SIG-M5 (cell line): ENCODE measurements at places on chromosomes 7 and 10.

DNA sequence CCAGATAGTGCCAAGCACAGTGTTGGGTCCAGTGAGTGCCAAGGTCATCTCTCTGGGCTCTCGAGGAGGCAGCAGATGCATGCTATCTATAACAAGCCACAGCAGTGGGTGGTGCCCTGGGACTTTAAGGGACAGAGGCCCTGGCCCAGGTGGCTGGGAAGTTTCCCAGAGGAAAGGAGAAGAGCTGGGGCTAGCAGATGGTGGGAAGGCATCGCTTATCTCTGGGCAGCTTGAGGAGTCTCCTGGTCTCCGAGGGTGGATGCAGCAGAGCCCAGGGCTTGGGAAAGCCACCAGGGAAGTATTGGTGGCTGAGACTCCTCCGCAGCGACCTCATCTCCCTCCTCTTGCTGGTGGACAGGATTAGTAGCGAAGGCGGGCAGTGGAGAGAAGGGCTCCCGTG is 63.4 kb upstream of the LRRC4 start:
- no peak for DNase-seq

- DNase-seq = no peak
Measured at GRCh38 chr10:34089253-34089652, 725.8 kb downstream of the PARD3 start.

GRCh38 chr7:11168650-11169170 is 195.0 kb downstream of the PHF14 start:
- DNase-seq = no peak

DNA sequence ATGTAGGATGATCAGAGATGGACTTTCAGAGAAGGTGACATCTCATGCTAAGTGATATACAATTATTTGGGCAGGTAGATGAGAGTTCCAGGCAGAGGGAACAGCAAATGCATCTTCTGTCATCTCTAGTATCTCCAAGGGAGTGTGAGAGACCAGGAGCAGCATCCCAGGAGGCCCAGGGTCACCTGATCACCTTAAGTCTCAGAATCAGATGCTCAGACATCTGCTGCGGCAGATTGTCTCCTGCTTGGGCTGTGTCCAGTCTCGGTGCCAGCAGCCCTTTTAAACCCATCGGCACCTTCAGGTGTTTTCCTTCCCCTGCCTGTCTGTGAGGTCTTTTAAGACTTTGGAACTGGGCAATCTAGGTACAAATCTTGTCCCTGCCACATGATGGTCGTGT is 690.6 kb downstream of the LRMDA start:
- no peak for DNase-seq

DNA sequence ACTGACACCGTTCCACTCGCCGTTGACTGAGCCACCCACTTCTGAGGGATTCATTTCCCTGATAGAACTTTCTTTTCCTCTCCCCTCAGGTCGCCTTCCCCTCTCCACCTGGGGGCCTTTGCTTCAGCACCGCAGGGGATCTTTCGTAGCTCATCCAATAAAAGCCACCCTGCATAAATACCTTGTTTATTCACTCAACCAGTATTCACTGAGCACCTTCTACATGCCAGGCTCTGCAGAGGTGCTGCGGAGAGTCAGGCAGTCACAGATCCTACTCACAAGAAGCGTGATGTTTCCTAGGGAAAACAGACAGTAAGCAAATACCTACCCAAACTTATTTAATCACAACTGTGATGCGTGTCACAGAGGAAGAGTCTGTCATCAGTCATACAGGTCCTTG is 127.7 kb downstream of the TEX36 start:
- no peak for DNase-seq

GRCh38 chr10:106711313-106711906 is 453.1 kb downstream of the SORCS1 start:
- no peak for DNase-seq

DNA sequence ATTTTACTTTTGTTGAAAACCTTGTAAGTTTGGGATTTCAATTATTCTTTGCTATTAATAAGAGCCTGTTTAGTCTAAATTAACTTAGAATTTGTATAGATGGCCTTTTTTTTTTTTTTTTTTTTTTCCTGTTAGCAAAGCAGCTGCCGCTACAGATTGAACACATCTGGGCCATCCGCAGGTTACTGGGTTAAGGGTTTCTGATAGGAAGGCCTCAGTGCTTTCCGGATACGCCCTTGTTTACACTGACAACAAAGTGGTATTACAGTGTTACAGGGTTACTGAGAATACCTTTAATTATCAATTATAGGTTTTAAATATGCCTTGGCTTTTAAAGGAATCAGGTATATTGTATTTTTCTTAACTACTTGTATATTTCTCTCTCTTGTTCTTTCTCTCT is 76.8 kb downstream of the PTN start:
- no peak for DNase-seq

DNA sequence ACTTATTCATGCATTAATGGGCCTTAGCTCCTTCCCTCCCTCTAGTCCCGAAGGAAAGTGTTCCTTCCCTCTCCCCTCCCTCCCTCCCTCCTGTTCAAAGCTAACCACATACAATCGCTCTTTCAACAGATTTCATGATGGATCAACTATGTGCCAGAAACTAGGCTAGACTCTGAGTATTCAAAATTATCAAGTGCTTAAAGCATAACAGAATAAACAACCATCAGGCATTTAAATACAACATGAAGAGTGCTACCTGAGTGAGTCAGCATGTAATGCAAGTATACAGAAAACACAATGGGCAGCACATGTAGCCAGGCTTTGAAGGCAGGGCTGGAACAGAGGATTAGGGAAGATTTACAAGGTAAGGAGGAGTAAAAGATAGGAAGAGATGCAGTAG is 11.3 kb downstream of the CHCHD3 start:
- DNase-seq = no peak

DNA sequence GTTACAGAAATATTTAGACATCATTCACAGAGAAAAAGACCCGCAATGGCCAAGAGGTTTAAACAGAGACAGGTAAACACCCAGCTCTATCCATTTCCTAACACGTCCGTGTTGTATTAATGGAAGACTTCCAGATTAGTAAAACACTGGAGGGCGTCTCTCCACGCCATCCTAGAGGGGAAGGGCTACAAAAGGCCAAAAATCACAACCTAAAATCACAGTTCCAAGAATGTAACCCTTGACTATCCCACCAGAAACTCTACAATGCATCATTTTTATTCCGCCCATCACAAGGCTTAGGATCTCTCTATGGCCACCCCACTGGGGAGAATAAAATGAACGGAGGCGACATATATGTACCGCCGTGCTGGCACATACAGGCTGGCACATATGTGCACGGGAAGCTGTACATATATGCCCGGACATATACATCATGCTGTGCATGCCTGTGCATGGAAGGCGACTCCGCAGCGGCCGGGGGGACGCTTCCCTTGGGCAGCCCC is 734 bp downstream of the PCLO start:
- no peak for DNase-seq

DNA sequence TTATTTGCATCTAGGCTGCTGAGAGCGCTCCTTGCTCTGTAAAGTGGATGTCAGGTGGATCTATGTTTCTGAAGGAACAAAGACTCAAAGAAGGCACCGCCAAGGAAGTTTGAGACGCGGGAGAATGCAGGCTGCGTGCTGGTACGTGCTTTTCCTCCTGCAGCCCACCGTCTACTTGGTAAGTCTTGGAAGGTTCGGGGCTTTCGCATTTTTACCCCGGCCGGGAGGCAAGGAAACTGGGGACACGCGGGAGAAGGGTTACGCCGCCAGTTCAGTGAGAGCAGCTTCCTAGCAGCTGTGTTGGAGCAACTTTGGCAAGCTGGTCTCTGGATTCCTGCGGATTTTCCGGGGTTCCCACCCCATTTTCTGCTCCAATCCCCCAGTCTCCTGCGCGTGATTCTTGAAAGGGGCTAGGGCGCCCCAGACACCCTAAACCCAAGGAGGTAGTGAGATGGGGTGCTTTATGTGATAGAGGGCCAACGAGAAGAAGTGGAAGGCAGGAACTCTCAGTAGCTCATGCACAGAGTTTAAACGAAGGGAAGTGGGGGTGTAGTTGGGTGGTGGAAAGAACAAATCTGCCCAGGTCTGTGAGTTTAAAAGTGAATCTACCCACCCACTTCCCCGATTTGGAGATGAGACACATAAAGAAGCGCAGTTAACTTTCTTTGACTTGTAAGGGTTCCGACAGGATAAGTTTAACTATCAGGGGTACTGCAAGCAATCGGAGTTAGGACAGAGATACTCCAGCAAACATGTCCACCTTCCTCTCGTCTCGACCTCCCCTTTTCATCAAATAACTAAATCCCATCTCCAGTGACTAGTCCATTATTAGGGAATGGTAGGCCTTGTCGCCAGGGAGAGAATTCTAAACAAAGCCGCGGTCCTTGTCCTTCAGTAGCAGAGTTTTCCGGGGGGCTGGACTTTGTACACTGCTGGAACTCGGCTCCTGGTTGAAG is 2.5 kb downstream of the NXPH1 start:
- no peak for DNase-seq

- no peak for DNase-seq
Measured at GRCh38 chr10:131183546-131184045, 127.9 kb downstream of the TCERG1L start.

DNA sequence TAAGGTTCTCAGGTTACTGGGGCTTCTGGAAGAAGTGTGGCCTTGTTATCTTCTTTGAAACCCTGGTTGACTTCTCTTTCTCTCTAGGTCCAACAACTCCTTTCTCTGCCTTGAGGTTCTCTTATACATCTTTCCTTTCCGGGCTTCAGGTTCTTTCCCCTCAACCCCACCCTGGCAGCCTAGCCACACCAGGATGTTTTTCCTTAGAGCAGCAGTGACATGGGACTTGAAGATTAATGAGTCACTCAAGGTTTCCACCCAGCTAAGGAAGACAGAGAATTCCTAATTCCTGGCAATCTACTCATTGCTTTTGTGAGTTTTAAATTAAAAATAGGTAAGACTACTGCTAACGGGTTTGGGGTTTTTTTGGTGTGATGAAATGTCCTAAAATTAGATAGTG is 121.8 kb upstream of the HPS1 start:
- DNase-seq = no peak

DNA sequence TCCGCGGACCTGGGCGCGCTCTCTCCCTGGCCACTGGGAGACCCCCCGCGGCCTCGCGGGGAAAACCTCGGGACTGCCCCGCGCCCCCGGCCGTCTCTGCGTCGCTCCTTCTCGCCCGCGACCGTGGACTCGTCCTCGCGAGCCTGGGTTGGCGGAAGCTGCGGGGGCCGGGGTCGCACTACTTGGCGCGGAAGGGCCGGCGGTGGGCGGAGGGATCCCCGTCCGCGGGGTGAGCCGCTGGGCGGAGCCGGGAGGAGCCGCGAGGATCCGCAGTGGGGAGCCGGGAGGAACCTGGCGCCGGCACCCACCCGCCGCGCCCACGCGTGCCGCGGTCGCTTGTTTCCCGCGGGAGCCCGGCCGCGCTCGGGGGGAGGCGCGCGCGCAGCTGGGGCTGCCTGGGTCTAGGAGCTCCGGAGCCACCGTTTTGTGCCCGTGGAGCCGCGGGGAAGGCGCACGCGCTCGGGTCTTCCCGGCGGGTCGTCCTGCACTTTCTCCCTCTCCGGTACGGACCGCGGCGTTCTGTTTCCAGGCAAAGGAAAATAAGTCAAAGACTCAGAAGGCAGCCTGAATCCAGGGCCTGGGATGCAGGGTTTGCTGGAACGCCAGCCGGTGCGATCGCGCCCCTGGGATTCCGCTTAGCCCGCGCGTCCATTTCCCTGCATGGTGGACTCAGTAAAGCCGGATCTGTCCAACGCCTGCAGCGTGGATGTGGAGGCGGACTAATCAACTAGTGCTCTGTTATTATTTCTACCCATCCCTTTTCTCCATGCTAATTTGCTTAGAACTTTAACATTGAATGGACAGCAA is 28.7 kb upstream of the KMT2C start:
- DNase-seq = no peak

- no peak for DNase-seq
Measured at GRCh38 chr7:95509199-95509598, 23.5 kb downstream of the ASB4 start.

DNA sequence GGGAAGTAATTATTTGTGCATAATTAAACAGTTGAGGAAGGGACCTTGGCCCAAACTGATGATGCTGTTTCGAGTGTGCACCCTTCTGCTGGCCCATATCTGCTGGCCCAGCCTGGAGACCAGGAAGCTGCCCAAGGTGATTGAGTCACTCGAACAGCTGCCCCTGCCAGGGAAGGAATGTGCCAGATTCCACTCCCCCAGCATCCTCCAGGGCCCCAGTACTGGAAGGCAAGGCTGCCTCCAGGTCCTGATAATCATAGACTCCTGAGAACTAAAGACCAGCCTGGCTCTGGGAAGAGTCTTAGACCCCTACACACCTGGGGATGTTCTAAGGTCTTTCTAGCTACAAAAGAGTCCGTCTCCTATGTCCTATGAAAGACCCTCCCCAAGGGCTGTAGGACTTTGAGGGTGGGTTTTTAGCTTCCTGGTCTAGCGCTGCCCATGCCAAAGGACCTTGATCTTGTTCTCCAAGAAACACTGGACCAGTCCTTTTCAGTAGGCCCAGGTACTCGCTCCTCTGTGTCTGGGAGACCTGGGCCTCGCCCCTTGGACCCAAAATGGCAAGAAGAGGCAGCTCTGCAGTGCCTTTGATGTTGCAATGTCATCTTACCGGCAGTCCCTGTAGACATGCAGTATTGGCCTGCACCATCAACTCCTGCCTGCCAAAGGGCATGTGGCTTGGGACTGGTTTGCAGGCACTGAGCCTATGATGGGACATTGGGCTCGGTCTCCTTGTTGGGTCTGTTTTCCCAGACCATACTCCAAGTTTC is 103.2 kb upstream of the GPR26 start:
- DNase-seq = no peak

GRCh38 chr10:96651998-96652431 is 65.2 kb upstream of the TM9SF3 start:
- peak; percentile 60 for DNase-seq

- DNase-seq = no peak
Measured at GRCh38 chr7:105972276-105972675, 9.2 kb downstream of the CDHR3 start.

DNA sequence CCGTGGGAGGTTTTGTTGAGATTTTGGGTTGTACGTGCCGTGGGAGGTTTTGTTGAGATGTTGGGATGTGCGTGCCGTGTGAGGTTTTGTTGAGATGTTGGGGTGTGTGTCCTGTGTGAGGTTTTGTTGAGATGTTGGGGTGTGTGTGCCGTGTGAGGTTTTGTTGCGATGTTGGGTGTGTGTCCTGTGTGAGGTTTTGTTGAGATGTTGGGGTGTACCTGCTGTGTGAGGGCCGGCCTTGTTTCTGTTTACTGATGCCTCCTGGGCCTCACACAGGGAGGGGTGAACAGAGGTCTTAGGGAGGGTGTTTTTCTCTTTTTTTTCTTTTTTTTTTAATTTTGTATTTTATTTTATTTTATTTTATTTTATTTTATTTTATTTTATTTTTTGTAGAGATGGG is 36.7 kb downstream of the INPP5A start:
- no peak for DNase-seq
